Mammary microvascular endothelial cell (primary cell): ENCODE measurements at places on chromosomes 1 and 21. TPM values are rescaled to one million over a fixed set of nuclear protein-coding genes. Genes with fewer than 3 reads are reported as not detected.

CYYR1 gene
- 22.7 and 28.9 TPM in 2 replicates for total RNA-seq

SPATA17 gene
- not detected in 2 replicates for total RNA-seq

DDR2 gene
- 3.0 and 3.9 TPM in 2 replicates for total RNA-seq

AIM2 gene
- total RNA-seq, result not detected in 2 replicates

RALGPS2 gene
- 14.0 and 26.7 TPM in 2 replicates for total RNA-seq

TDRD10 gene
- 2.6 and 2.9 TPM in 2 replicates for total RNA-seq

ADARB1 gene
- 29.0 and 30.4 TPM in 2 replicates for total RNA-seq

OR10J1 gene
- not detected in 2 replicates for total RNA-seq

TCHHL1 gene
- not detected in 2 replicates for total RNA-seq

LRRC8B gene
- 19.1 and 19.8 TPM in 2 replicates for total RNA-seq

KCNJ9 gene
- total RNA-seq, result not detected in 2 replicates

RIMS3 gene
- 0.10 and 0.20 TPM in 2 replicates for total RNA-seq

CACNA1S gene
- not detected in 2 replicates for total RNA-seq

EXO1 gene
- total RNA-seq, result 13.9 and 14.2 TPM in 2 replicates

NSL1 gene
- total RNA-seq, result 23.7 and 28.0 TPM in 2 replicates

RC3H1 gene
- total RNA-seq, result 13.4 and 15.4 TPM in 2 replicates

SPRR2D gene
- not detected in 2 replicates for total RNA-seq

SPATA21 gene
- total RNA-seq, result not detected in 2 replicates

FMN2 gene
- total RNA-seq, result 0.15 TPM in 1 of 2 replicates, not detected in the other

PDPN gene
- total RNA-seq, result 24.5 and 32.4 TPM in 2 replicates

ITLN2 gene
- not detected in 2 replicates for total RNA-seq

WDR64 gene
- total RNA-seq, result not detected in 2 replicates

SHISA4 gene
- total RNA-seq, result 22.5 and 24.9 TPM in 2 replicates

VWA5B1 gene
- total RNA-seq, result not detected in 2 replicates

SYNC gene
- total RNA-seq, result 6.3 and 10.6 TPM in 2 replicates

SNIP1 gene
- total RNA-seq, result 7.9 and 11.3 TPM in 2 replicates

OLFML2B gene
- 0.20 and 0.59 TPM in 2 replicates for total RNA-seq

DOP1B gene
- 7.0 and 8.8 TPM in 2 replicates for total RNA-seq

HCRTR1 gene
- 0.13 and 0.30 TPM in 2 replicates for total RNA-seq

OR2M3 gene
- total RNA-seq, result not detected in 2 replicates

PGLYRP4 gene
- not detected in 2 replicates for total RNA-seq

BRINP3 gene
- not detected in 2 replicates for total RNA-seq

OR2L13 gene
- total RNA-seq, result not detected in 2 replicates

CCDC28B gene
- 12.5 and 13.0 TPM in 2 replicates for total RNA-seq

AHDC1 gene
- total RNA-seq, result 4.7 and 5.6 TPM in 2 replicates

NPPB gene
- 0.47 TPM in 1 of 2 replicates, not detected in the other for total RNA-seq

FCRLA gene
- total RNA-seq, result 0.27 and 0.74 TPM in 2 replicates

MX1 gene
- total RNA-seq, result 229 and 246 TPM in 2 replicates

ANKRD34A gene
- 0.05 and 0.07 TPM in 2 replicates for total RNA-seq

CCDC185 gene
- not detected in 2 replicates for total RNA-seq

BATF3 gene
- total RNA-seq, result 0.59 TPM in 1 of 2 replicates, not detected in the other

GJA8 gene
- not detected in 2 replicates for total RNA-seq

GLRX2 gene
- total RNA-seq, result 15.9 and 20.1 TPM in 2 replicates

THEM5 gene
- total RNA-seq, result not detected in 2 replicates

OR2L5 gene
- total RNA-seq, result not detected in 2 replicates

SPRR2F gene
- not detected in 2 replicates for total RNA-seq

LEMD1 gene
- total RNA-seq, result not detected in 2 replicates

SLAMF7 gene
- not detected in 2 replicates for total RNA-seq

TMCO1 gene
- total RNA-seq, result 58.4 and 66.0 TPM in 2 replicates
